ENCODE measurements at places on chromosomes 1 and 21.

- DNase-seq: no peak
These were observed 396.6 kb downstream of the NPHP4 start for GRCh38 chr1:5595531-5596170.

GRCh38 chr1:24793447-24794129, 48.3 kb downstream of the CLIC4 start:
- DNase-seq: no peak

DNA sequence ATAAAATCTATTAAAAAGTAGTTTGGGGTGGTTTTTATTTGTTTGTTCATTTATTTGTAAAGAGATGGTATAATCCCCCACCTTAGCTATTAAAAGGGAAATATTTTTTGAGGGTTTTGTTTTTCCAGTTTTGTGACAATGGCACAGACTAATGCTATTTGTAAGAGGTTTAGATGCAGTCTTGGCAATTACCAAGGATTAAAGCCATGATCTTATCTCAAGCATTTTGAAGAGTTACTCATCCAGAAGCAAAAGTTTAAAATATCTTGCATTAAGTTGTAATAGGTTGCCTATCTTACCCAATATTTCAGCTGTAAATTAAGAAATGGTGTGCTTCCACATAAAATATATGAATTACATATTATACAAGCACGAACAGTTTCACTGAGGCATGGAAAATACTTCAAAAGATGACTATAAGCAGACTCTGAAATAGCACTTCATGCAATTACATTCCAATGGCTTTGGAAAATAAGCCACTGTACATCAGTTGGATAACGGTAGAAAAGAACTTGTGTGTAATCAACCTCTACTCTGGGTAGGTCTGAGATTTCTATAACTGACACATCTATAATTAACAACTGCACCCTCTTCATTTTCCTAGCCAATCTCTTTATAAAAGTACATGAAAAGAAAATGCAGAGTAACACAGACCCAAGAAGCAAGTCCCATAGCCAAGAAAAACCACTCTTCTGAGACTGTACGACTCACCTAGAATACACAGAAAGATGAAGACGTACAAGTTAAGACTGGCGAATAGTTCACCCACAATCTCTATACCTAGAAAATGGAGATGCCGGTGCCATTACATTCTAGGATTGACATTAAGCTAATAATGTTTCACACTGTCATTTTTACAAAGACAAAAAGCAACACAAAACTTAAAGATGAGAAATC, 95.2 kb downstream of the PTPN14 start:
- DNase-seq: no peak

DNA sequence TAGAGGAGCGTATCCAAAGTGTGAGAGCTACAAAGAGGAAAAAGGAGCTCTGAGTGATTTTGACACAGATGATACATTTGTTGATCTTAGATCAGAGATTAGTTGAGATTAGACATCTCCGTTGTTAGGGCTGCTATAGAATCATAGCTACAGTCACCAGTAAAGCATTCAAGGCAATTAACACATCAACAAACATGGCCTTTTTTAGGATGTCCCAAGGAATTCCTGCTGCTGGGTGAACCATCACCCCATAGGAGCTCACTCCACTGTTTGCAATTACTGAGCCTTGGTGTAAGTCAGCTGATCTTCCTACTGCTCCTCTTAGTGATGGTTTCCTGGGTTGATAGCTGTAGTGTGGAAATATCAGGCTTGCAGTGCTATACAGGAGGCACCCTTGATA, 6.7 kb upstream of the RSRP1 start:
- DNase-seq: no peak

GRCh38 chr1:159187033-159187432, 15.6 kb downstream of the CADM3 start:
- DNase-seq: no peak

DNA sequence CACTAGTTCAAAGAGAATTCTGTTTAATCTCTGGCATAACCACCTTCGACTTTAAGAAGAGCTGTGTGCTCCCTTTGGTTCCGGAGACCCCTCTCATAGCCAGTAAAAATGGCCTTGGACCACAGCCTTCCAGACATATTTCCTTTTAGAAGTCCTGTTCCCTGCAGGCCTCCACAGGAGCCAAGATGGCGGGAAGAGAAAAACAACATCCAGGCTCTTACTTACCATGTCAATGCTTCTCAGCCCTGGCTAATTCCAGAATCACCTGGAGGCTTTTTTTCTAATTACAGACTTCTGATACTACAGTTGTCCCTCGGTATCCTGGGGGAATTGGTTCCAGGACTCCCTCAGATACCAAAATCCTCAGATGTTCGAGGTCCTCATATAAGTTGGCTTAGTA, 362.5 kb downstream of the PBX1 start:
- no peak for DNase-seq

Data from NCI-H1105 treated with DMSO at 0.1 percent for 48 hours (cell line).